SJSA1 (cell line): ENCODE measurements at places on chromosomes 4 and X. TPM values are rescaled to one million over a fixed set of nuclear protein-coding genes. Genes with fewer than 3 reads are reported as not detected.

DNA sequence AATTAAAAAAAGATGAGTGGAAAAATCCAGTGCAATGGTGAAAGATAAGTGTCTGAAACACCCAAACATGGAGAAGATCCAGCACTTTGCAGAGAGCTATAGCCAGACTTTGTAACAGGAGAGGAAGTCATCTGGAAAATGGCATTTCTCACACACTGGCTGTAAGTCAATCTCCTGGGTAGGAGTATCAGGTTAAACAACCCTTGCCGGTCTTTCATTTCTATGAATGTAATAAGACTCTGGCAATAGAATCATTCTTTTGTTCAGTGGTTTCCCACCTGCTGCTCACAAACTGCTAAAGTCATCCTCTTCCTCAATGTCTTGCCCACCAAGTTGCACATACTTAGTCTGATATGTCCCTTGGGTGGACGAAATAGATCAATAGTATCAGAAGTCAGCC lies 94.0 kb upstream of the ATP8A1 start:
- no peak for DNase-seq

Gene LINC00632
- not detected in 2 replicates for total RNA-seq

GRCh38 chrX:71542411-71542810 lies 9.5 kb downstream of the OGT start:
- DNase-seq: no peak

- no peak for DNase-seq
These were observed 1.4 kb upstream of the GPR173 start for GRCh38 chrX:53047228-53047627.

DNA sequence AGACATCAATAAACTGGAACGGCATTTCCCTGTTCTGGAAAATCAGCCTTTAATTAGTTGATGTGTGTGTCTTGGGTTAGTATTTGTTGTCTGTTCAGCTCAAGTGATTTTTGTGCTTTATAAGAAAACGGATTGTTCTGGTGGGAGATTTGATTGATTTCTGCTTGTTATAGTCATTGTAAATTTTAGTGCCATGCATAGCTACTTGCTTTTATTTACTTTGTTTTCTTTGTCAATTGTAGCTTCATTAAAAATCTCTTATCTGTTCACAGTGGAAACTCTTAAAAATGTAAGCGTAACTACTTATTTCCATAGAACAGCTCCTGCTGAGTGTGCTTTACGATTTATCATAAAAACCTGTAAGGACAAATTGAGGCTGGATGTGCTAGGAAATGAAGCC lies 253.2 kb downstream of the TENM3 start:
- DNase-seq: no peak

Gene PWWP3B
- total RNA-seq: not detected in 2 replicates

Gene TNIP3
- 0.47 TPM in 1 of 2 replicates, not detected in the other for total RNA-seq

DNA sequence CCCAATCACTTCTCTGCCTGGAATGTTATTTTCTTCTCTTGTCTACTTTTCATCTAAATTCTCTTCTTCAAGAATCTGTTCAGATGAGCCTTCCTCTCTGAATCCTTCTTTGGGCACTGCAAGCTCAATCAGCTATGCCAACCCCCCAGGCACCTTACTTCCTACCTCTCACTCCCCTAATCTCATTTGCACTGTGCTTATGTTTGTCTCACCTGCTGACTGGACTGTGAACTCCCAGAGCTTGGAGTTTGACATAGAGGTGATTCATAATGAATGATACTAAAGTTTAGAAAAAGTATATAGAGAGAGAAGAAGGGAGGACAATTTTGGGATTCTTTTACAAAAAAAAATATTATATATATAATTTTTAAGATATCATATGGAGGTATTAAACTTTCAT lies 36.3 kb downstream of the ANXA10 start:
- DNase-seq: no peak

GRCh38 chr4:7971159-7971631 lies 31.5 kb upstream of the AFAP1 start:
- DNase-seq: no peak

DNA sequence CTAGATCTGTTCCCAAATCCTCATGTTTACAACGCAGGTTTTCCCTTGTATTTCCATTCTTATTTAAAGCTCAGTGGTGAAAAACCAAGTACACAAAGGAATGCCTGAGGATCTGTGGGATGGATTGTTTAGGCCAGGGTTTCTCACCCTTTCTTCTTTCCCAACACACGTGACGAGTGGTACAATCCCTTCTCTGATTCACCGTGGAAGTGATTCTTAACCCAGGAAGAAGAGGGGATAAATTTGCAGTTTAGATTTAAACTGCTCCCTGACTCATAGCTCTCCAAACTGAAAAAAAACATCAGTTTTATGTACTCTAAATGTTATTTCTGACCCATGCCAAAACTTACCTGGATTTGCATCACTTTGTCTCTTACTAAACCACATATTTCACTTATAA lies 17.0 kb downstream of the PAQR3 start:
- DNase-seq: peak; percentile 69

DNA sequence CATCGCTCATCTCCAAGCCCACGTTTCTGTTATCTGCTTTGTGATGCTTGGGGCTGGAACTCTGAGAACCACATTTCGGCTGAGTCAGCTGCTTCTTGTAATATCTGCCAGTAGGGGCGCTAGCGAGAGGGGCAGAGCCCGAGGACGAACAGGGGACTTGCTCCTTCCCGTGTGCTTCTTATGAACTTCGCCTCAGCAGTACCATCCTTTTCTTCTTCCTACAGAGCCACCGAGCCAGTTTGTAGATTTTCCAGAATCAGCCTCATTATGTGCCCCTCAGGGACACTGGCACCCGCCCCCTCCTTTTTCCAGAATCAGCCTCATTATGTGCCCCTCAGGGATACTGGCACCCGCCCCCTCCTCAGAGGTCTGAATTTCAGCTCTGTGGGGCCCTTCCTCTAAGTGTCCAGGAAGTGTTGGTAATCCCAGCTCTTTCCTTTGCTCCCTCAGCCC lies 441.7 kb upstream of the RASGEF1B start:
- peak; percentile 19 for DNase-seq

GRCh38 chrX:149512225-149512885 lies 7.2 kb upstream of the IDS start:
- peak; percentile 42 for DNase-seq

Gene PPP1R3F
- 6.5 and 6.8 TPM in 2 replicates for total RNA-seq

Gene SLC4A4
- total RNA-seq: 0.05 and 0.09 TPM in 2 replicates

DNA sequence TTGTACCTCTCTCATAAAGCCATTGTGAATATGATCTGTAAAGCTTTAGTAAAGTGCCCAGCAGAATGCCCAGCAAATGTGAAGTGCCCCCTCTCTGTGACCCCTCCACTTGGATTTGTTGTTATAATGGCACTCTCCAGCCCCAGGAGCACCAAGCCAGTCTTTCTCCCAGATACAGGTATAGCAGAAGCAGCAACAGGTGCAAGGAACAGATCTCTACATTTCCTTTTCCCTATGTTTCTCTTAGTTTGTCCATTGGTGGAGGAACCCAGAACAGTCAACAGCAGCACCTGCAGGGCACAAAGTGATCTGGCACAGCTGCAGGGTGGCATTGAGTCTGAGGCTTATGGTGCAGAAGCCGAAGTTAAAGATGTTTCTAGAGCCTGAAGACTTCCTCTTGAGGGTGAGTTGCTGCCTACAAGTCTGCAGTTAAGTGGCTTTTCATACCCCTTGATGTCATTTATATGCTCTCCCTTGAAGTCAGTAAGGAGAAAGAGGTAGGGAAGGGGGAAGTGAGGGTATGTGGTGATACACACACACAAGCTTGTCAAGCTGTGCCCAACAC lies 16.1 kb upstream of the CXCL3 start:
- DNase-seq: no peak

DNA sequence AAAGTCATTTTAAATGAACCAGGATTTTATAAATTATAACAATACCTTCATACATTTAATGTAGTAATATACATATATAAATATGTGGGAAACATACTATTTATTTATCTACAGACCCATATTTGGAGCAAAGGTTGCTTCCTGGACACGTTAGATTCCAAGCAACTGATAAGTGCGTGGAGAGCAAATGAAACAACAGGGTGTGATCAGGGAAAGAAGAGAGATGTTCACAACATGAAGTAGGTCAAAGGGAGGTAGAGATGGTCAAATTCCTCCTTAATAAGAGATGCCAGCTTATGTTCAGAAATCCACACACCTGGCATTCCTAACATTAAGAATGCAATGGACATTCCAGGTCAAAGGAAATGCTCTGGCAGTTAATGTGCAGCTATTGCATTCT lies 53.1 kb upstream of the HPGD start:
- DNase-seq: no peak

GRCh38 chr4:39446842-39447573 lies 11.7 kb downstream of the RPL9 start:
- DNase-seq: no peak

Gene TDO2
- total RNA-seq: 0.11 TPM in 1 of 2 replicates, not detected in the other

Gene NXF2
- not detected in 2 replicates for total RNA-seq

DNA sequence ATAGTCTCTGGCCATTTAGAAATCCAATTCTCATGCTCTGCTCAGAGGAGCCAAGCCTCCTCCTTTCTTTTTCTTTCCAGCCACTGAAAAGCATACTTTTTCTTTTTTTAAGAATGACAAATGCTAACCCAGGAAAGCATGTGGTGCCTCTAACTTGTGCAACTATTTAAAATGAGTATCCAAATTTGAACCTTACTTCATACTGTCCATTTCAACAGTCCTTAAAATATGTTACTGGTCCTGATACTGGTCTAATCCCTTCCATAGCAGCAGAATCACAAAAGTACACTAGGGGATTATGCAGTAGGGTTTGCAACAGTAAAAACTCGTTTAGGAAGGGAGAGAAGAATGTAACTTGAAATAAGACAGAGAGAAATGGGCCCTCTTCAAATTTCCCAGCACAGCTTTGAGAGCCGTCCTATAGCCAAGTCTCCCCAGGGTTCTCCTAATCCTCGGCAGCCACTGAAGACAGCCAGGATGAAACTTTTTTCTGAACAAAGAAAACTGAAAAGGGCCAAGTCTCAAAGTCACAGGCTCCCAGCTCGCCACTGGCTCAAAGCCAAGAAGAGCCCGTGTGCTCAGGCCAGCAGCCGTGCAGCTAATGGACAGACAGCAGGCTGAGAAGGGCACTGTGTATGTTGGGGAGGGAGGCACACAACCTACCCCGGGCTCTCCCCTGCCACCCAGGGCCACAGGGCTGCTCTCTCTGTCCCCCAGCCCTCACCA lies 39.5 kb downstream of the GPC4 start:
- no peak for DNase-seq

DNA sequence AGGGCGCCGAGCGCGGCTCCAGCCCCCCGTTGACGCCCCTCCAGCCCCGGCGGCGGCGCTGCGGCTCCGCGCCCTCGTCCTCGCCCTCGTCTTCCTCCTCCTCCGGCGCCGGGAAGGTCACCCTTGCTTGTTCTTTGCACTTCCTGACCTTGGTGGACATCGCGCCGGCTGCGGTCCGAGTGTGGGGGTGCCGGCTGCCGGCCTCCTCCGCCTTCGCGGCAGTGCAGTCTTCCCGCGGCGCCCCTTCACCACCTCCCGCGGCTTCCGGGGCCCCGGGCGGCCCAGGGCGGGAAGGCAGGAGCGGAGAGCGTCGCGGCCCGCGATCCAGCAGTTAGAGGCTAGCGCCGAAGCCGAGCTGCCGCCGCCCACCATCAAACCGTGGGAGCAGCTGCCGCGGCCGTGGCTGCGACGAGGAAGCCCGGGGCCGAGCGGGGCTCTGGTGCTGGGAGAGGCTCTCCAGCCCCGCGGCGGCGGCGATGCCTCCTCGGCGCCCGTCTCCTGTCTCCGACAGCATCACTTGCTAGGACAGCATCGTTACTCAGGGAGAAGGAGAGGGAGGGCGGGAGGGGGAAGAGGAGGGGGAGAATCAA lies at the start of gene TRPC3:
TSS of gene TRPC3 (minus strand) at position 540 of the 590 bp plus-strand sequence. CDS start at position 160, 380 bp downstream.
- no peak for DNase-seq

DNA sequence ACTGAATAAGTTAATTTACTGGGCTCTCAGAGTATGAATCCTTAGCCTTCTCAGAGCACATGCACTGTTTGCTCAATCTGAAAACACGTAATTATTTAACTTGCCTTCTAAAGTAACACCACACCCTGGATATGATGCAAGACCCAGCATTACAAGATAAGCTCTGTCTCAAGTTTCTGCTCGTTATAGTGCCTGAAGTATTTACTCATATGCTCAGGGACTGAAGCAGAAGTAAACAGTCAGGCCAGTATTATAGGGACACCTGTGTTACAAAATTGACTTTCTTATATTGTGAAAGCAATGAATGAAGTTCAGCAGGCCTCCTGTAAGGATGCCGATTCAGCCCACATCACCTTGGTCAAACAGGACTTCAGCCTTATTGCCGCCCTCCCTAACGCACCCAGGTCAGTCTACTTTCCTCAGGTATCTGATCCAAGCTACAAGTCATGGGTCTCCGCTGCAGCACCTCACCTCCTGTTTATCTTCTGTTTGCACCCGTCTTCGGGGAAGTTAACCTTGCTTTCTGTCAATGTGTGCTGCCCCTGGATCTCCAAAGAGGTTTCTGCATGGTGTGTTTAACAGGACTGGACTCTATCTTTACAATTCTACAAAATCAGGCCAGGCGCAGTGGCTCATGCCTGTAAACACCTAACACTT lies 42.8 kb upstream of the KLF3 start:
- DNase-seq: no peak

- DNase-seq: no peak
These were observed 69.8 kb downstream of the ANXA3 start for GRCh38 chr4:78621395-78621794.

Gene CNKSR2
- total RNA-seq: 0.47 TPM in 1 of 2 replicates, not detected in the other

DNA sequence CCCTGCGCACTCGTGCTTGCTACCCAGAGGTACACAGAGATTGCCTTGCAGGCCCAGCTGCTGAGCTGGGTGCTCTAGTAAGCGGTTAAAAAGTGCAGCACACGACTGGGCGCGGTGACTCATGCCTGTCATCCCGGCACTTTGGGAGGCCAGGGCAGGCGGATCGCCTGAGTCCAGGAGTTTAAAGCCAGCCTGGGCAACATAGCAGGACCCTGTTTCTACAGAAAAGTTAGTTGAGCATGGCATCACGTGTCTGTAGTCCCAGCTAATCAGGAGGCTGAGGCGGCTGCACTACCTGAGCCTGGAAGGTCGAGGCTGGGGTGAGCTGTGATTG lies 5.5 kb downstream of the UVSSA start:
- no peak for DNase-seq

Gene GAGE2A
- not detected in 2 replicates for total RNA-seq

GRCh38 chrX:2351321-2351720 lies 149.5 kb downstream of the DHRSX start:
- DNase-seq: peak; percentile 88

Gene SPANXA2
- total RNA-seq: 0.68 TPM in 1 of 2 replicates, not detected in the other

- no peak for DNase-seq
These were observed 4.3 kb downstream of the HADH start for GRCh38 chr4:107993969-107994368.

DNA sequence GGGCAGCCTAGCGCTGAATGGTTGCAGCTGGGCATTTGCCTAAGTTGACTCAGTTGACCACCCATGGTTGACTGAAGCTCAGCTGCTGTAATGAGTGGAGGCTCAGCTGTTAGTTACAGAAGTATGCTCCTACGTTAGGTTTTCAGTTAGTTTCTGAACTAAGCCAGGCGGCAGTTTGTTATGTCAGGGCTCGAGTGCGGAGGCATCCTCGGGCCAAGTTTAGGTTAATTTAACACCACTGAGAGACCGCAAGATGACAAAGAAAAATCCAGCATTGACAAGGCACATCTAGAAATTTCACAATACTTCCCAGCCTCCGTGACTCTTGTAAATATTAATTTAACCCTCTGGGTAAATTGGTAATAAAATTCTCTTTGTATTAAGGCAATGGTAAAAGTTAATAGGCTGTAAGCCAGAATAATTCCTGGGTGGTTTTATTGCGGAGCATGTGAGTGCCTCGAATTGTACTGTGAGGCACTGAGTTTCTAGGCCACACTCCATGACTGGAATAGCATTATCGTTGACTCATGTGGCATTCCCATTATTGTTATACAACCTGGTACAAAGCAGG lies 33.1 kb upstream of the CDKN2AIP start:
- DNase-seq: no peak

- DNase-seq: peak; percentile 71
These were observed 108.3 kb downstream of the DCTD start for GRCh38 chr4:182808673-182809416.

Gene TRIML2
- not detected in 2 replicates for total RNA-seq

Gene BEX2
- total RNA-seq: not detected in 2 replicates
